Stimulated activated CD8-positive, alpha-beta memory T cell treated with anti-CD3 and anti-CD28 coated beads, Interleukin-4, amount 100 ng/mL, for 1 hour (primary cell): ENCODE measurements at places on chromosomes 6 and 20.

- no peak for DNase-seq
Measured at GRCh38 chr6:50591135-50591534, 122.2 kb upstream of the TFAP2D start.

DNA sequence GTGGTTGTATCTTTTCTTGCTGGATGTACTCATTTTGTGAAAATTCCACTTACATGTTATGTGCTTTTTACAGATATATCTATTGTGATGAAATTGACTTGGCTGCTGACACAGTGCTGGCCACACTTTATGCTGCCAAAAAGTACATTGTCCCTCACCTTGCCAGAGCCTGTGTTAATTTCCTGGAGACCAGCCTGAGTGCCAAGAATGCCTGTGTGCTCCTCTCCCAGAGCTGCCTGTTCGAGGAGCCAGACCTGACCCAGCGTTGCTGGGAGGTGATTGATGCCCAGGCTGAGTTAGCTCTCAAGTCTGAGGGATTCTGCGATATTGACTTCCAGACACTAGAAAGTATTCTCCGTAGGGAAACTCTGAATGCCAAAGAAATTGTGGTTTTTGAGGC, 4.9 kb downstream of the BTBD3 start:
- DNase-seq = no peak

GRCh38 chr6:125018136-125018535, 55.9 kb downstream of the RNF217 start:
- DNase-seq = no peak

- DNase-seq = no peak
Measured at GRCh38 chr20:50609438-50609989, 81.8 kb downstream of the RIPOR3 start.

DNA sequence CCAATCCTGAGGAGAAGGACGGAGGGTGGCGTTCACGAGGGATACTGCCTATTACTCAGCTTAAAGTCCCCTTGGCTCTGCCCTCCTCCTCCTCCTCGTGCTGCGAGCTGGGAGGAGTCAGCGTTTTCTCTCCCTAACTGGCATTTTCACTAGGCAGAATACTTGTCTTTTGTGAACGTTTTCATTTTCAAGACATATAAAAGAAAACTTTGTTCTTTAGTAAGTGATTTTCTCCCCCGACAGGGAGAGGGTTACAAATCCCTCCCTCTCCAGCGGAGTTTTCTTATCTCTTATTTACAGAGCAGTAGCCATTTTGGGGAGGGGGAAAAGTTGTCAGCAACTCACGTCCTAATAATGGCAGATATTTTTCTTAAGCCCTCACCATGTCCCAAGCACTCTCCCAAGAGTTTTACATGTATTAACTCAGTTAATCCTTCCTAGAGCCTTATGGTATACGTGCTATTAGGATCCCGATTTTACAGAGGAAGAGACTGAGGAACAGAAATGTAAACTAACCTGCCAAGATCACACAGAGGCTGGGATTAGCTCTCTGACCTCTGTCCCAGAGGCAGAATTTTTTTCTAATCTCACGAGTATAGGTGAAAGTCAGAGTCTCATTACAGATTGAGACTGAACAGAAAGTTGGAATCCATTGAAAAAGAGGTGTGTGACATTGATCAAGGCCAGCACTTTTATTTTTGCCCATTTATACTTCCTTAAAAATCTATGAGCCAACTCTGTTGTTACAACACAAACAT, 30.0 kb upstream of the ZNF217 start:
- no peak for DNase-seq

GRCh38 chr6:131321589-131321988, 186.3 kb downstream of the AKAP7 start:
- no peak for DNase-seq

DNA sequence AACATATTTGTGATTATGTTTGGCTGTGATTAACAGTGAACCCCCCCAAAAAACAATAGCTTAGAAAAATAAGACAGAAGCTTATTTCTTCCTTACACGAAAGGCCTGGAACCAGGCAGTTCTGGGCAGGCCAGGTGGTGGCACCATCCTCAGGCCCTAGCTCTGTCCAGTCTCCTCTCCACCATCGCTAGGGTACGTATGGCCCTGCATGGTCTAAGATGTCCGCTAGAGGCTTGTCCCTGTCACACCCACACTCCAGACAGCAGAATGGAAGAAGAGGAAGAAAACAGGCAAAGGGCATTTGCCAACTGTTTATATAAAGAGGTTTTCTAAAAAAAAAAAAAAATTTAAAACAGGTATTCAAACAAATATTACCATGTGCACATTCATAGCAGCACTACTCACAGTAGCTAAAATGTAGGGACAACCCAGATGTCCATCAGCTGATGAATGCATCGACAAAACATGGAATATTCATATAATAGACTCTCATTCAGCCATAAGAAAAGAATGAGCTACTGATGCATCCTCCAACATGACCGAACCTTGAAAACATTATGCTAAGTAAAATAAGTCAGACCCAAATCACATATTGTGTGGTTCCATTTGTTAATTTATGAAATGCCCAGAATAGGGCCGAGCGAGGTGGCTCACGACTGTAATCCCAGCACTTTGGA, 6.7 kb downstream of the TGM3 start:
- no peak for DNase-seq

DNA sequence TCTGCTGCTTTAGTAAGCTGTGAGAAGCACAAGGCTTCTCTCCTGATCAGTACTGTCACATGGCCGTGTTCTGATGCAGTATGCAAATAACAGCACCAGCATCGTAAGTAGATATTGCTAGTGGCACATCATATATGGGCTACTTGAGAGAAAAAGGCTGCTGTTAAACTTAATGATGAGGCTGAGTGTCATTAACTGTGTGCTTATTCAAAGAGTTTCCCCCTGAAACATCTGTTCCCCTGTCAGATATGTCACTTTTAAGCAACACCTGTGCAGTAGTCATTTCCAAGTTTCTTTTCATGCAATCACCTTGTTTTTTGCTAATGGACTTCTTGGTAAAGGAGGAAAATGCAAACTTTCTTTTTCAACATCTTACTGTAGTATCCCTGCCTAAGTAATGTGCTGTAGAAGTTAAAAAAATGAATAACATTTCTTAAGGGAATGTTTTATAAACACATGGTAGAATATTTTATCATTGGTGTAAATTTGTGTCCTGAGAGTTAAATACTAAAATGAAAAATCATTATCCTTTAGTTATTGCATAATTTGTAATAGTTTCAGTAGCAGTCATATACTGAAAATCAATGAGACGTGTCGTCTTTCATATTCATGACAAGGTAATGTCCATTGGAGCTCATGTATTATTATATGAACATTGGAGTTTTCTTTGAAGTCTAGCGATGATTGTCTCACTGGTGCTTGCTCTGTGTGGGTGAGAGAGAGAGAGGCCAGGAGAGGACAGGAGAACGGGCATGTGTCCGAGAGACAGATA, 366.3 kb downstream of the CDKAL1 start:
- no peak for DNase-seq

- no peak for DNase-seq
Measured at GRCh38 chr6:52186480-52186879, 305 bp downstream of the IL17A start.

DNA sequence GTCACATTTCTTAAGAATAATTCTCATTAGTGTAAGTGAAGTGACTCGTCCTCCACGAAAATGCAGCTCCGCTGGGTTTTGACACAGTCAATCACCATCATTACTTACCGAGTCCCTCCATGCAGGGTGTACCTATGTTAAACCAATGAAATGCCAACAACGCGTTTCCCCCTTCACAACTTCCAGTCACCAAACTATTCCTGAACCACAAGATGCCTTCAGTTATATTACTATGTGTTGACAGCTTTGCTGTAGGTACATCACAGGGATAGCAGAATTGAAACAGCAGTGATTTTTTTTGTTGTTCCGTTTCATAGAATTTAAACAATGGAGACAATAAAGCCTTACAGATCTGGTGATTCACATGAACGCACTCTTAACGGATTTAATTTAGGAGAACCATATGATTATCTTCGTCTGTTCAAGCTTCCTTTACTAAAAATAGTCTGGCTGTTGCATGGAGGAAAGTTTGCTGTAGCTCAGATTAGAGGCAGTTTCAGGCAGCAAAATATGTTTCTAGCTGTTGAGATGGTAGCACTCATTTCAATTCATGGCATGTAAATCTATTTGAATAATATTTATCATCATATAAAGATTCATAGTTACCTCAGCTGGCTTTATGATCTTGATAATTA, 652.8 kb downstream of the PRKN start:
- DNase-seq = no peak

GRCh38 chr20:32209850-32210605, 2.3 kb downstream of the POFUT1 start:
- no peak for DNase-seq

- DNase-seq = no peak
Measured at GRCh38 chr20:56308036-56308435, 50.7 kb upstream of the FAM210B start.

DNA sequence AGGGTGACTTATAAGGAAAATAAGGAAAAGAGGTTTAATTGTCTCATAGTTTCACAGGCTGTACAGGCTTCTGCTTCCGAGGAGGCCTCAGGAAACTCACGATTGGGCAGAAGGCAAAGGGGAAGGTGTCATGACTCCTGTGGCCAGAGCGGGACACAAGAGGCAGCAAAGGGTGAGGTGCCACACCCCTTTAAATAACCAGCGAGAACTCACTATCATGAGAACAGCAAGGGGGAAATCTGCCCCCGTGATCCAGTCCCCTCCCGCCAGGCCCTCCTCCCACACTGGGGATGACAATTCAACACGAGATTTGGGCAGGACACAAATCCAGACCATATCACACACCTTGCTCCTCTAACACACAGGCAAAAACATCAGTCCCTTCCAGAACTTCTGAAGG, 254.0 kb downstream of the DLL1 start:
- DNase-seq = no peak

GRCh38 chr6:157054531-157054979, 268.8 kb downstream of the TMEM242 start:
- DNase-seq = no peak

DNA sequence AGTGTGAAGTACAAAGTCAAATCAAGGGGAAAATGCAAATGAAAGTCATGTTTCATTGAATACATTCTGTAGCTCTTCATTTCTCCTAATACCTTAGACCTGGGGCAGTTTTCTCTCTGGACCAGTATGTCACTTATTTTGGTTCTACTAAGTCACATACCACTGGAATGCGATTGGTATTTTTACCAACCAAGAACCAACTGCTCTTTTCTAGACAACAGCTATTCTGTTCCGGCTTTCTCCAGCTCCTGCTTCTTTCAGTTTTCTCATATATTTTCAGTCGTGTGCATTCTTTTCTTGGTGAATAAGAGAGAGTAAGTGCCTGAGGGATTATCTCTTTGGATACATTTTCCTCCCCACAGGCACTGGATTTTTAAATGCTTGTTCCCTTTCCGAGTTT, 39.2 kb upstream of the SPACA1 start:
- no peak for DNase-seq

DNA sequence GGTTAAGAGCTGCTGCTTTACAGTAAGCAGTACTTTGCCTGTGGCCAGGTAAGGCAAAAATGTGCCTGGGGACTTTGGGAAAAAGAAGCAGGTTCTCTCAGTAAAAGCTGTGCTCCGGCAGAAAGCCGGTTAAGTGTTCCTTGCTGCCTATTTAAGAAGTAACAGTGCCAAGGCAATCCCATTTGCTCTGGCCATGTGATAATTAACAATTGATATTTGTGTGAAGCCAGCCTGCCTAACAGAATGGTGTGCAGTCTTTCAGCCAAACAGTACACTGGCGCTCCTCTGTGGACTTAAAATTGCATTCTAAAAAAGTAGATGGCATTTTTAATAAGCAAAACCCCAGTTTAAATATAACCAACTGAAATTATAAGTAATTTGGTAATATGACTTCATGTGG, 430.3 kb downstream of the PLCB1 start:
- DNase-seq = no peak

DNA sequence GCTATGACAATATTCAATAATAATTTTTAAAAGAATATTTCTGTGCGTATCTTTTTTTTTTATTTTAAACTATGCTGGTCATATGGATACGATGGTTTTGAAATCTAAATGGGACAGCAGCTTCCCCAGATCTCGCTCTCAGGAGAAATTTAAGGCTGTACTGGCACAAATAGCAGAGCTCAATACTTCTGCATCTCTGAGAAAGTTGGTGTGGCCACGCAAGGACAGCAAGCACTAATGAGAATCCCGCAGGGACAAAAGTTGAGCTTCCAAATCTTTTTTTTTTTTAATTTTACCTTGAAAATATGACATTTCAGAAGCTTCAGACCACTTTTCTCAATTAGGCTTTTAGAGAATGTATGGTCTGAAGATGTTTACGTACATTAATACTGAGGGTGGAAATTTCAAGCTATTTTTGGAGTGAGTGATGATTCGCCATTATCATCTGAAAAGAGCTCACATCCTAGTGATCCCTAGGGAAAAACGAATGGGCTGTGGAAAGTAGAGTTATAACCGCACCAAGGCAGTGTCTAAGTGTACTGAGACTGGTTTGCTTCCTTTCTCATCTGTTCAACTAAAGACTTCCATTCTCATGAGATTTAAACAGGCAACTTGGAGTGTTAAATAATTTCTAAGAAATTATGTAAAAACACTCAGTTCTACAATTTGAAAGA, 840.0 kb downstream of the C6orf118 start:
- DNase-seq = no peak

GRCh38 chr20:57768519-57768918, 58.7 kb upstream of the PMEPA1 start:
- no peak for DNase-seq

GRCh38 chr20:35954907-35955251, 577 bp upstream of the SCAND1 start:
- DNase-seq = no peak

GRCh38 chr20:19864130-19864529, 106.1 kb downstream of the RIN2 start:
- DNase-seq = no peak

- DNase-seq = no peak
Measured at GRCh38 chr6:13351271-13351670, 22.9 kb upstream of the TBC1D7 start.

- no peak for DNase-seq
Measured at GRCh38 chr6:170134471-170135440, 156.1 kb downstream of the DLL1 start.

- DNase-seq = peak; percentile 41
Measured at GRCh38 chr20:25987073-25987927, 290.6 kb upstream of the ZNF337 start.

DNA sequence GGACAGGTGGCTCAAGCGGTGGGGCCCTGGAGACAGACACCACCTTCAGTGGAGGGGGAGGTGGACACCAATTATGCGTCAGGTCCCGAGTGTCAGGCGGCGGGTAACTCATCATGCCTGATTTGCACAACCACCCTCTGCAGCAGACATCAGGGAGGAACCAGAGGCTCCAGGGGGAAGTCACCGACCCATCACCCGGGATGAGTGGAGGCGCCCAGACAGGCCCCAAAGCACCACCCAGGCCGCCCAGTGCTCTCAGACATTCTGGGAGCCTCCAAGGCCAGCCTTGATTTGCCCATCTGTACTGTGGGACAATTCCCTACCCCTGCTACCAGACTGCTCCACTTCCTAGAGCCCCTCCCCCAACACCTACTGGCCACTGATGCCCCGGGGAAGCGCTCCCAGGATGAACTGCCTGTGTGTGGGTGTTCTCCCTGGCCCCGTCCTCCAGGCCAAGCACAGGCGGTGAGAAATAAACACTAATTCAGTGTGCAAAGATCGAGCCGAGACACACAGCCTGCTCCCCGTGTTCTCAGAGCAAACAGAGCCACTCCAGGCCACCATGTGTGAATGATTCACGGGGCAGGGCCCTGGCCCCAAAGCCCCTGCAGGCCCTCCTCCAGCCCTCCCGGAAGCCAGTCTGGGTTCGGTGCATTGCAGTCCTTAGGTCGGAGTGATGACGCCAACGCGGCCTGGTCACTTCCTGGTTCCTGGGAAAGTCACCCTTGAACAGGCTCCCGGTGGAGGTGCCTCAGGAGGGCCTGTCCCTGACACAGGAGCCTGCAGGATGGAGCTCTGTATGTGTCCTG, 107.2 kb downstream of the ASXL1 start:
- no peak for DNase-seq
